NCI-H1436 (cell line): ENCODE measurements at places on chromosomes 11 and 22.

GRCh38 chr11:127217452-127218274 lies 217.1 kb upstream of the KIRREL3 start:
- no peak for DNase-seq

DNA sequence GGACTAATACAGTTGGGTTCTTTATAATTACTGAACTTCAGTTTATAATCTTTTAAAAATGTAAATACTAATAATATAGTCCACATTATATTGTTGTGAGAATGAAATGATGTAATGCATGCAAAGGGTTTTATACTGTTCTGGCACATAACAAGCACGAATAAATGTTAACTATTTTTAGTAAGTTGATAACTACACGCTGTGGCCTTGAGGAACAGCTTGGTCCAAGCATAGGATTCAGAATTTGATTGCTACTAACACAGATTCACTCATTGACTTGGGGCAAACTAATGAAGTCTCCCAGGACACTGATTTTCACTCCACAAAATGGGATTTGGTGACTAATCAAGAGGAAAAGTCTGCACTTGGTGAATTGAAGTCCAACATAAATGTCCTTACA lies 38.3 kb downstream of the KCNA4 start:
- no peak for DNase-seq

DNA sequence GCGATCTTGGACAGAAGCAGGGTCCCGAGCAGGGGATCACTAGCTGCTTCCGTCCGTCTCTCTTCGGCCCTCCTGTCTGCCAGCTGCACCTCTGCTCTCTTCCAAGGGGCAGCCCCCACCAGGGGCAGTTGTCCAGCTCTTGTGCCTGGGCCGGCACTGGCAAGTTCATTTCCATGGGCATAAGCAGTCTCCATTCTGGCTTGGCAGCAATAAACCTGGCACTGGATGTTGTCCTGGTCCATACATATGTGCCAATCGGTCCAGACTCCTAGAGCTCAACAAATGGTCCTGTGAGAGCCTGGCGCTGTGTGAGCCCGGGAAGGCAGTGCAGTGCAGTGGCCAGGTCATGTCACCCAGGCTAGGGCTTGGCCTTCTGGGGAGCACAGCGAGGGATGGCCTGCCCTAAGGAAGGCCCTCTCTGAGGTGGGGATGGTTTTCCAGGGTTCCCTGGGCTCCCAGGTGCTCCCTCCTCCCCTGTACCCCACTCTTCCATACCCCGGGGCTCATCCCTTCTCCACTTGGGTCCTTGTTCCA lies 60.4 kb downstream of the RPS6KA4 start:
- no peak for DNase-seq

- no peak for DNase-seq
Measured at GRCh38 chr22:42314709-42315391, 44.4 kb upstream of the TCF20 start.

GRCh38 chr11:115383431-115383830 lies 120.8 kb downstream of the CADM1 start:
- no peak for DNase-seq

DNA sequence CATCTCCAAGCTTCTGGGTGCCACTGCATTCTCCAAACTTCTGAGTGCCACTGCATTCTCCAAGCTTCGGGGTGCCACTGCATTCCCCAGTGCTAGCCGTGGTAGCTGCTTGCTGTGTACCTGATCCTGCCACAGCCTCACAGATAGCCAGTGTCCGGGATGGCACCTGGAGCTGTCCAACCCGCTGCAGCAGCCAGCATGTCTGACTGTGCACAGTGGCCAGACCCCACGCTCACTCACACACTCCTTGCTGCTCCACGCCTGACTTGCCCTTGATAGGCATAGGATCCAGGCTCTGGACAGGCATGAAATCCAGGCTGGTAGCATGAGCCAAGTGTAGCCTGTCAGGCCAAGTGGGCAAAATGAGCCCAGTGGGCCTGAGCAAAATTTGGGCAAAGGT lies 465.0 kb downstream of the GUCY1A2 start:
- DNase-seq: no peak

DNA sequence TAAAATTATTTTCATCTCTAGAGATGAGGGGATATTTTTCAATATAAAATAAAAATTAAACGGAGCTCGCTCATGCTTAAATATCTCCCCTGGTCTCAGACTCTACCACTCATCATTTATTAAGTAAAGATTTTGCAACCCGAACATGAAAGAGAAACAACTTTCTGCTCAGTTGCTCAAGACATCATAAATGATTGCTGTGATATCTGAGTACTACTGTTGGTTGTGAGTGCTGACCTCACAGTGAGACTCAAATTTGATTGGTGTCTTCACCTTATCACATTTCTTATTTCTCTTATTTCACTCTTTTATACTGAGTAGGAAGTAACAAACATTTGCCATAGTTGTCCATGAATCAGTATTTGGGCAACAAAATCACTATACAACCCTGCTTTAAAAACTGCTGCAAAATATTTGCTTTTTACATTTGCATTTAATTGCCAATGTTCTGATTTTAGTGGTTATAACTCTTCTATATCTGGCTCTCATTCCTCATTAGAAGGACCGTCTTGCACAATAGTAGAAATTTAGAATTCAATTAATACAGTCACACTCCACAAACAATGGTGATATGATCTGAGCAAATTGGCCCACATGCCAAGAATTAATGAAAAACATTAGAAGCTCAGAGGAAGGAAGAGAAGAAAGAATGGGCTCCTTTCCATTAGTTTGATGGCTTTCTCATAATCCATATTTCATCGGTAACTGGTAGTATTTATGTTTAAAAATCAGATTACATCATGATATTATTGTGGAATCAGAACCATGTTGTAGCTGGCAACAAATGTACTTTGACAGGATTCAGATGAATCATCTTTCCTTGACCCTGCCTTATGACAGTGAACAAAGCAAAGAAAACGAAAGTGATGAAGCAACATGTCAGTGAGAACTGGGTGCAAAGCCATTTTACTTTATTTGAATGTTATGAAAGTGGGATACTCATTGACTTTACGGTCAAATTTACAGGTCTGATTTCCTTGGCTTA lies 973.6 kb upstream of the TENM4 start:
- DNase-seq: no peak

DNA sequence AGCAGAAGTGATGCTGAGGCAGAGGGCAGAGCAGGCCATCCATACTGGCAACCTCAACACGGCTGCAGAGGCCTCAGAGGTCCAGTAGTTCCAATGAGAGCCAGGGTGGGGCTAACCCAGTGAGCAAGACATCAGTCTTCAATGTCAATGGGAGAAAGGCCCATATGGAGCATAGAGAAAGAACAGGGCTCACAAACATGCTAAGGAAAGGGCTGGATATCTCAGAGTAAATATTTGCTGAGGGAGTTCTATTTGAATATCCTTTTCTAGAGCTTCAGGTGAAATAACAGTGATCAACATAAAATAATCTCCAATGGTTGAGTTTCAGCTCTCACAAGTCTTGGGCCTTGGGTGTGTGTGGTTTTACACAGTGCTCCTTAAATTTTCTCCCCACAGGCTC lies 50.8 kb upstream of the CCDC90B start:
- no peak for DNase-seq

GRCh38 chr11:7457211-7457610 lies 28.1 kb upstream of the OLFML1 start:
- DNase-seq: no peak

GRCh38 chr11:120027546-120028180 lies 110.2 kb downstream of the TRIM29 start:
- no peak for DNase-seq
